ENCODE measurements at places on chromosomes 2 and 18.

GRCh38 chr2:178881075-178881474, 73.9 kb upstream of the TTN start:
- DNase-seq = no peak

GRCh38 chr2:155033652-155034051, 335.2 kb downstream of the KCNJ3 start:
- no peak for DNase-seq

DNA sequence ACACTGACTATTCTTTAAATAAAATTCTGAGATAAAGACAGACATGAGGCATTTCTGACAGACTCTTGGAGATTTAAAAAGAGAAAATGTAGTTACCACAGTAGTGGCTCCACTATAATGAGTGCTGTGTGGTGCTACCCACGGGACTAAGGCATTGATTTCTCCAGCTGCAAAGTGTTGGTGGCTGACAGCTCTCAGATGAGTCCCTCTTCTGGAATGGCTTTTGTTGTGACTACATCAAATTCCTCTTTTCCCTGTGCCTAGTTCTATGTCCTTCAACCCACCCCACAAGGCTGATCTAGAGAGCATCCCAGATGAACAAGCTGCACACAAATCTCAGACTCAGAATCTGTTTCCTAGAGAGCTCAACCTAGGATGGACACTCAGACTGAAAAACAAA, 884.8 kb upstream of the ZEB2 start:
- DNase-seq = no peak

DNA sequence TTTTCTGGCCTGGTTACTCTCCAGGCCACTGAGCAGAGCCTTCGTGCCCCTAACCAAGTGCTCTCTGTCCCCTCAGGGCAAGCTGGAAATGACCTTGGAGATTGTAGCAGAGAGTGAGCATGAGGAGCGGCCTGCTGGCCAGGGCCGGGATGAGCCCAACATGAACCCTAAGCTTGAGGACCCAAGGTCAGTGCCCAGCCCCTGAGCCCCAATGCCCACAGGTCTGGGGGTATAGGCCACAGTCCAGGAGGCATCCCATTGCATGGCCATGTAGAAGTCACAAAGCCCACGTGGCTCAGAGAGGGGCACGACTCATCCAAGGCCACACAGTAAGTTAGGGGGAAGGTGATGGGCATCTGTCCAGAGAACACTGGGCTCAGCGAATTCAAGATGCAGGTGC, 227.6 kb downstream of the DYSF start:
- no peak for DNase-seq

DNA sequence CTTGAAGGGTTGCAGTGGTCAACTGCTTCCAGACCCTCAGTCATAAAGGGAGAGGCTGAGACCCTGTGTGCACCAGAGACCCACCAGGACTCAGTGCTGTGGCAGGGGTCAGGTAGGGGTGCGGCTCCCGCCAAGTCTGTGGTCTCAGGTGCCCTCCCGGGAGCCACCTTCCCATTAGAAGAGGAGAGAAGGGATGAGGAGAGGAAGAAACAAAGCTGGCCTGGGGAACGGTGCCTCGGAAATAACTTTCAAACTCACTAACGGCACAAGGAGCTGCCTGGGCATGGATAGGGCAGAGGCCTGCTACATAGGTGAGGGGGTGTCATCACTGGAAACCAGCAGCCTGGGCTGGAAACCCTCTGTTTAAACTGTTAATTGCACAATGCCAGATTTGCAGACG, 84.9 kb downstream of the TPO start:
- DNase-seq = no peak

DNA sequence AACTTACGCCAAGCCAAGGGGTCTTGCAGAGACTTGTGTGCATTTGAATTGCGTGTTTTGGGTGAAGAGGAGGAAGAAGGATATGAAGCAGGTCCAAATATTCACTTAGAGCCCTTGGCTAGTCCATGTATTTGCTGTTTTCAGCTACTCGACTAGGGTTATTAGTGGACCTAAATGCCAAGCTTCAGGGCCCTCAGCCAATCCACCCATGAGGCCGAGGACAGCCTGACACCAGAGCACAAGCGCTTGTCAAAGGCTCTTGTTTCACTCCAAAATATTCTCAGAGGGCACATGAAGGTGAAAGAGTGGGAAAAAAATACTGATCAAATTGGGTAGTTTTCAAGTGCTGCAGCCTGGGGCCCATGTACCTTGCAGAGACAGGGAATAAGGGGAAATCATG, 174.8 kb upstream of the ACAA2 start:
- DNase-seq = no peak
